ENCODE measurements at places on chromosomes 2 and 18.

- DNase-seq = no peak
Observed at GRCh38 chr2:76075126-76075525, 364.4 kb upstream of the GCFC2 start.

DNA sequence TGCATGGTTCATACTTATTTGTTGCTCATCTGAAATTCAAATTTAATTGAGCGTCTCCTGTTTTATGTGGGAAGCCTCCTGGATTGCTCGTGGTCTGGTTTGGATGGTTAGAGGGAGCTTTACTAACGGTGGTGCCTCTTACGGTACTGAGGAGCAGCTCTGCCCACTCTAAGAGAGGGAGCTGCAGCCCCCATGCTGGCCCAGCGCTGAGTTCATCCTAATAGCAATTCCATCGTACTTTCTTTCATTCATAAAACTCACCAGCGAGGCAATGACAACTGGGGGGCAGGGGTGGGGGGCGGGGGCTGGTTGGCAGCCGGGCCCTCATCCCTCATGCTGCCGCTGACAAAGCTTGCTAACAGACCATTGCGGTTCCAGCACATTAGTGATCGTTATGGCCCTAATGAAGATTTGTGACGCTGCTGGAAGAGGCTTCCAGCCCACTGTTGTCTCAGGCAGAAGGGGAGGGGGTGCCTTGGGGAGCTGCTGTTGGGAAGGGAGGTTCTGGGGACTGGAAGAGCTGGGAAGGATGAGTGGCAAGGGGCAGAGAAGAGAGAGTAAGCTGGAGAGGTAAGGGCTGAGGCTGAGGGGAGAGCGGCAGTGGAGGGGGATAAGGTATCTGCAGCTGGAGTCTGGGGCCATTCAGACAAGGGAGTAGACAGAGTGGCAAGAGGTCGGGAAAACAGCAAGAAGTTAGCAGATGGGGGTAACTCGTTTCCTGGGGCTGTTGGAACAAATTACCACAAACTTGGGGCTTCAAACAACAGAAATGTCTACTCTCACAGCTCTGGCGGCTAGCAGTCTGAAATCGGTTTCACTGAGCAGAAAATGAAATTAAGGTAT lies 238.1 kb downstream of the LPIN1 start:
- DNase-seq = peak; percentile 41

- no peak for DNase-seq
Observed at GRCh38 chr2:28778392-28778791, 26.8 kb downstream of the PPP1CB start.

DNA sequence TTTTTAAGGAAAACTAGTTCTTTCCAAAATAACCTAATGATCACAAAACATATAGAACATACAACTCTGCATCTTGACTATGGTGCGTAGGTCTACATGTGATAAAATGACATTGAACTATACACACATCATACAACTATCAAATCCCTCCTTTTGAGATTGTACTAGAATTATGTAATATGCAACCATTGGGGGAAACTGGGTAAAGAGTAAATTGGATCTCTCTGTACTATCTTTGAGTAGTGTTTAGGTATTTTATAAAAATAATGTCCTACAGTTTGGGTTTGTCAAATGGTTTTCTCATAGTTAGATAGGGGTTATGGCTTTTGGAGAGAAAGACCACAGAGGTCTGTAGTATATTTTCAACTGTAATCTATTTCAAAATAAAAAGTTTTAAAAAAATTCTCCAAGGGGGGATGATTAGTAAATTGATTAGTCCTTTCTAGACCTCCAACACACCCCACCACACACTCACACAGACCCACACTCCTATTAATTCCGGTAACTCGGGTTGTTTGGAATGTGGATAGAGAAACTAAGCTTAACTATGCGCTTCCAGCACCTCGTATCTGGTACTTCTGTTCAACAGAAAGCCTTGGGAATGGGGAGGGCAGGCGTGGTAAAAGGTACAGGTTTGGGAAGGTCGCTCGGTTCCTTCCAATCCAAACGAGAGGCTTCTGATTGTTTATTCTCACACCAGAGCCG lies 695 bp upstream of the BIRC6 start:
- no peak for DNase-seq

DNA sequence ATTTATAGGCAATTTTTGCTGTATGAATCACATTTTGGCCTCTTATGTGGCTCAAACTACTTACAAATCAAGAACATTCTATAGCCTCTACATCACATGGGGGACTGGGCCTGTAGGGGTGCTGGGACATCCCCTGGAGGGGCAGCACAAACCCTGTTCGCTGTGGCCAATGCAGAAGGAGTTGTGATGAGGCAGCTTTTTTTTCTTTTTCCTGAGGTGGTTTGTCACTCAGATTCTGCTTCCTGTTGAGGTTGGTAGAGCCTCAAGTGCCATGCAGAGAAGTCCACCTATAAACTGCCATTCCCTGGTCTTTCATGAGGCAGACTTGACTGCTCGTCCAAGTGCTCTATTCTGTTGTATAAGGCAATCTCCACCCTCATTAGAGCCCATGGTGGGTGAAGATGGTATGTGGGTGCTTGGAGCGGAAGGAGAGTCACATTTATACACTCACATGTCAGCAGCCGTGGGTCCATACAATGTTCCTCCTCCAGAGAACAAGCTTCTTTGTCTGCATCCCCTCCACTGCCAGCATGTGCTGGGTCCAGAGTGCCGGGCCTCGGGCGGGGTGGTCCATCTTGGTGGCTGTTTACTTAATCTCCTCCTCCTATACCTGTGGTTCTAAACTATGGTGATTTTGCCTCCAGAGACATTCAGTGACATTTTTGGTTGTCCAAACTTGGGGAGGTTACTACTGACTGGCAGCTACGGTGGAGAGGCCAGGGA lies 120.3 kb downstream of the ACOXL start:
- no peak for DNase-seq

GRCh38 chr18:57107140-57107832 lies 39.6 kb upstream of the BOD1L2 start:
- no peak for DNase-seq

GRCh38 chr18:79974025-79974654 lies 9.7 kb downstream of the HSBP1L1 start:
- no peak for DNase-seq

DNA sequence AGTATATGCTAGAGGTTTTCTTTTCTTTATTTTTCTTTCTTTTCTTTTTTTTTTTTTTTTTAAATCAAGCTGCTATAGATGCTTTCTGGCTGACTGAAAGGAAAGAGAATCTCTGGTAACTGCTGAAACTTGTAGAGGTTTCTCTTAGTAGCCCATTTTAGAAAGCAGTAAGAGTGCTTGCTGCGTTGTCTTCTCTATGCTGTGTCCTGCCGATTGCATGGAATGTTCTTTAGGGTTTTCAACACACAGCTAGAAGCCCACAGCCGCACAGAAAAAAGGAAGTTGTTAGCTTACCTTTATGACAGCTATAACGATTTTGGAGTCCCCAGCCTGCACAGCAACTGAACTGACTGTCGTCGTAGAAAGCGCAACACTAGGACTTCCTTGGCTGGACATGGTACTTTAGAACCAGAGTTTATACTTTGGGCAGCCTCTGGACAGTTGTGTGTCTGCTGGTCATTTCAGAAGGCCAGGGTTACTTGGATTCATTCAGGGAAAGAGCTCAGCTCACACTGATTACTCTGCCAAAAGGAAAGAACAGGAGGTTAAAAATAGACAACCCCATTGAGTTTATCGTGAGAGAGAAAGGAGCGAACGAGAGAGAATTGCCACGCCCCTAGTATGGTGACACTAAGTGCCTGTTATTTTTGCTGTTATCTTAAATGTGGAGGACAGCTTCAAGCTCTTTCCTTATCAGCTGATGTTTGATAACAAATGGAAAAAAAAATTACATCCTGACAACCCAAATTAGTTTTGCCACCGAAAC lies at the start of gene CCDC141:
TSS of gene CCDC141 (minus strand) at position 592 of the 766 bp plus-strand sequence. CDS start at position 396, 196 bp downstream.
- DNase-seq = no peak

DNA sequence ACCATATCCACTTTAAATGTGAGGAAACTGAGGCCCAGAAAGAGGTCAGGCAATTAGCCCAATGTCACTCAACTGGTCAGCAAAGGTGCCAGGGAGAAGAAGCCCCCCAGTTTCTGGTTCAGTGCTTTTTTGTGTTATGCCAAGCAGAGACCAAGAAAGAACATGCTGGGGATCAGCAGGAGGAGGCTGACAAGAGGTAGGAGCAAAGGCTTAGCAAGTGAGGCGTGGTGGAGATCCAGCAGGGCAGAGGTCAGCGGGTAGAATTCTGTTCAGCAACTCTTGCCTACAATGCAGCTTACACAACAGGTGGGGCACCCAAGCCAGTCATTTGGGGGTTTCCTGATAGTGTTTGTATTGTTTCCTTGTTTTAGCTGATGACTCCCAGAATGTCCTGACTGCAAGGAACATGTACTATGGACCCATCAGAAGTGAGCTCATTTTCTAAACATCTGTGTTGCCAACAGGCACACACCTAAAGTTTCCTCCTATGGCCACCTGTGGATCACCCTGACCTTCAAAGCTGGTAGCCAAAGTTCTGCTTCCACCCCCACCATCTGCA lies 28.2 kb downstream of the LPIN2 start:
- no peak for DNase-seq

DNA sequence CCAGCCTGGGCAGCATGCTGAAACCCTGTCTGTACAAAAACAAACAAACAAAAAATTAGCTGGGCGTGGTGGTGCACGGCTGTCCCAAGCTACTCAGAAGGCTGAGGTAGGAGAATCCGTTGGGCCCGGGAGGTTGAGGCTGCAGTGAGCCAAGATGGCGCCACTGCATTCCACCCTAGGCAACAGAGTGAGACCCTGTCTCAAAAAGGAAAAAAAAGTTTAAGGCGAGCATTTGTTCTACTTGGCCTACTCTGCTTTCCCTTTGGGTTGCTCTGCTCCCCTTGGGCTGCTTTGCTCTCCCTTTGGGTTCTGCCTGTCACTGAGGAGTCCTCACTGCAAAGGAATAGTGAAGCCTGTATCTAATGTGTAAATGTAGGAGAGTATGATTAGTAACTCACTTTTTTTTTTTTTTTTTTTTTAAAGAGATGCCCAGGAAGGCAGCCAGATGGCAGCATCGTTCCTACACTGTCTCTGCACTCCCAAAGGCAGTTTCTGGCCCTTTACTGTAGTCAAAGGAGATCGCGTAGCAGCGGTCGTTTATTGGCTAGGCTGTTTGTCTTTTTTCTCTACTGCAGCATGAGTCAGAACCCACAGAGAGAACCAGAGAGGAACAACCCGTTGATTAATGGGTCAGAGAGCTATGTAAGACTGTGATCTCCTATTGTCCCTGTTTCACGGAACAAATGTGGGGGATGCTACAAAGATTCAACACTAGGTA lies 118.3 kb upstream of the CWC22 start:
- DNase-seq = peak; percentile 89

- DNase-seq = no peak
Observed at GRCh38 chr18:9915291-9916076, 1.7 kb downstream of the VAPA start.

GRCh38 chr2:118968961-118969733 lies 27.2 kb downstream of the MARCO start:
- DNase-seq = no peak

GRCh38 chr2:238409341-238410199 lies 17.2 kb upstream of the ASB1 start:
- DNase-seq = no peak

DNA sequence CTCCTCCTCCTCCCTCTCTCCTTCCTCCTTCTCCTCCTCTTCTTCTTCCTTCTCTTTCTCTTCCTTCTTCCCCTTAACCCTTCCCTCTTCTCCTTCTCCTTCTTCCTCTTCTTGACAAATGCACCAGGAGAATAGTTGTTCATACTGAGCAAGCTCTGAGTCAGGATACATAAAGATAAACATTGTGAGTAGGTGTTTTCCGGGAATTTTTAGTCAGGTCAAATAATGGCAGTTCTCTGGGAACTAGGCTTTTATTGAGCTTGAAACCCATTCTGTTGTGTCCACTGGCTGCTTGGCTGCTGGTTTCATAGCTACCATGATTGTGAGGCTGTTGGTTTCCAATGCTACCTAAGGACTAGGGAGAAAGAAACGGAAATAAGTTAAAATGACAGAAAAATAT lies 1144.7 kb upstream of the DDX18 start:
- no peak for DNase-seq

DNA sequence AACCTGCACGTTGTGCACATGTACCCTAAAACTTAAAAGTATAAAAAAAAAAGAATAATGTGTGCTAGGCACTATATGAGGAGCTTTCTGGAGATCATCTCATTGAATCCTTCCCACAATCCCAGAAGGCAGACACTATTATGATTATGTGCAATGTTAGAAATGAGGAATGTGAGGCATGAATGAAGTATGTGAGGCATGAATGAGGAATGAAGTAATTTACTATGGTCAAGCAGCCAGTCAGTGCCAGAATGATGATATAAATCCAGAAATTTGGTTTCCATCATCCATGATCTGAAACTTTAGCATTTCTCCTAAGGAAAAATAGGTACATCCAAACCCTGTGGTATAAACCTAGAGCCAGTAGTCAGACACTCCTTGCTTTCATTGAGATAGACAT lies 42.0 kb downstream of the CCDC148 start:
- no peak for DNase-seq

DNA sequence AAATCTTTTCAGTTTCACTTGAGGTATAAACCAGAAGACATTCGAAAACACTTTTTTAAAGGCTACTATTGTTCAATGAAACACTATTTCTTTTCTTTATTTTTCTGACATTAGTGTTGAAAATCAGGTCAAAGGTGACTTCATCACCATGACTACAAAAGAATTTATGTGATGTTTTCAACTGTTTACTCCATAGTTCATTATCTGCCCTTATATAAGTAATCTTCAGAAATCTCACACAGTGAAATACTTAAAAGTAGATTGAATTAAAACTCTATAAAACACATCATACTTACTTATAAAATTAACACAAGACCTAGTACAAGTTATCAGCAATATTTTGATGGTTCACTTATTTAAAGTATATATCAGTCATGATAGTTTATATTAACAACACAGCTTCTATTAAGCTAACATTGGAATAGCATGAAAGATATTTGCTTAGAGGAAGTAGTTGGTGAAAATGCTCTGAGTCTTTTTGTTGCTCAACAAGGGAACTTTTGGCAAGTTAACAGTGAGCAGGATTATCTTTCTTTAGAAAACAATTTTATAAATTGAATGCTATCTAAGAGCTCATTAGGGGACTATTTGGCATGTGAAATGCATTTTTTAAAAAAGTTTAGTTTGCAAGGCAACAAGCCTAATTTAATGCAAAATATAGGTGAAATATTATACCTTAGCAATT lies 60.8 kb downstream of the MC4R start:
- DNase-seq = no peak

DNA sequence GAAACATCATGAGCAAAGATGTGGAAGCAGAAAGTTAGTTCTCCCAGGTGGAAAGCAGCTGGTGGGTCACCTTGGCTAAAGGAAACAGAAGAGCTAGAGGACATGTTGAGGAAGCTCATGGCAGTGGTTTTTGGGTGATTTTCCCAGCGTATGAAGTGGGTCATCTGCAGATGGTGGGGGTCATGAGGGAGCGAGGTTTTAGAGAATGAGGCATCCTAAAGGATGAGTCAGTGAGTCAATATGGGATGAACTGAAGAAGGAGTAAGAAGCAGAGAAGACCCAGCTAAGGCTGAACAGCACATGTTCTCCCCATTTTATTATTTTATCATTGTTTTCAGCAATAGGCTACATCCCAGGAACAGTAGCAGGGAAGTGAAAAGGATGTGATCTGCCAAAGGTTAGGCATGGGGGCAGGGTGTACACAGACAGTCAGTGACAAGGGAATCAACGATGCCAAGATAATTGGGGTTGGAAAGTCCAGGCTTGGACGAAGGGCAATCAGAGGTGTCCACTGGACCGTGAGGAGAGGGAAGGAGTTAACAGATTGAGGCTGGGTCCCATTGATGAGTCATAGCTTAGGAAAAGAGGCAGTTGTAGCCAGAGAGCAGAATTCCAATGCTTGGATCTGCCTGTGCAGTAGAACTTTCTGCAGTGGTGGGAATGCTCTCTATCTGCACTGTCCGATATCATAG lies 289.3 kb upstream of the RAB12 start:
- DNase-seq = no peak

GRCh38 chr2:158513841-158514240 lies 57.1 kb downstream of the PKP4 start:
- no peak for DNase-seq

Measured in SK-N-DZ (cell line).